ENCODE measurements at places on chromosomes 2 and 18. TPM values are rescaled to one million over a fixed set of nuclear protein-coding genes. Genes with fewer than 3 reads are reported as not detected.

Gene ANKRD62
- not detected for total RNA-seq

Gene OXER1
- not detected for total RNA-seq

Gene UGT1A3
- not detected for total RNA-seq

Gene PLCD4
- 2.6 TPM for total RNA-seq

Gene ONECUT2
- total RNA-seq, result under 0.01 TPM

Measured in airway epithelial cell (primary cell).